ENCODE measurements at places on chromosomes 3 and 15.

- no peak for DNase-seq
Measured at GRCh38 chr3:13487403-13487802, 7.3 kb downstream of the HDAC11 start.

DNA sequence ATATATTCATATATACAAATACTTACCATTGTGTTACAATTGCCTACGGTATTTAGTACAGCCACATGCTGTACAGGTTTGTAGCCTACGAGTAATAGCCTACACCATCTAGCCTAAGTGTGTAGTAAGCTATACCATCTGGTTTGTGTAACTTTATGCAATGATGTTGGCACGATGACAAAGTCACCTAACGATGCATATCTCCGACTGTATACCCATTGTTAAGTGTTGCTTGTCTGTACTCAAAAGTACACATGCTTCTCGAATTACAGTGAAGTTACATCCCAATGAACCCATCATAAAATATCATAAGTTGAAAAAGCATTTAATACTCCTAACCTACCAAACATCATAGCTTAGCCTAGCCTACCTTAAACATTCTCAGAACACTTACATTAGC lies 327.1 kb downstream of the KBTBD8 start:
- no peak for DNase-seq

- DNase-seq: no peak
Measured at GRCh38 chr15:33451385-33451784, 140.6 kb downstream of the RYR3 start.

DNA sequence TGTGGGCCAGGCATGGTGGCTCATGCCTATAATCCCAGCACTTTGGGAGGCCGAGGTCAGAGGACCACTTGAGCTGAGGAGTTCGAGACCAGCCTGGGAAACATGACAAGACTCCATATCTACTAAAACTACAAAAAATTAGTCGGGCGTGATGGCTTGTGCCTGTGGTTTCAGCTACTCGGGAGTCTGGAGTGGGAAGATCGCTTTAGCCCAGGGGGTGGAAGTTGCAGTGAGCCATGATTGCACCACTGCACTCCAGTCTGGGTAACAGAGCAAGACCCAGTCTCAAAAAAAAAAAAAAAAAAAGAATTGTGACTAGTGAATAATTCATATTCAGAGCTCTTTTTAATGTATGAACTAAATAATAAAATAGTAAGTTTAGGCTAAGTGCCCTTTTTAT lies 87.8 kb upstream of the TSEN2 start:
- no peak for DNase-seq

GRCh38 chr15:66298803-66299251 lies 5.5 kb downstream of the DIS3L start:
- no peak for DNase-seq

DNA sequence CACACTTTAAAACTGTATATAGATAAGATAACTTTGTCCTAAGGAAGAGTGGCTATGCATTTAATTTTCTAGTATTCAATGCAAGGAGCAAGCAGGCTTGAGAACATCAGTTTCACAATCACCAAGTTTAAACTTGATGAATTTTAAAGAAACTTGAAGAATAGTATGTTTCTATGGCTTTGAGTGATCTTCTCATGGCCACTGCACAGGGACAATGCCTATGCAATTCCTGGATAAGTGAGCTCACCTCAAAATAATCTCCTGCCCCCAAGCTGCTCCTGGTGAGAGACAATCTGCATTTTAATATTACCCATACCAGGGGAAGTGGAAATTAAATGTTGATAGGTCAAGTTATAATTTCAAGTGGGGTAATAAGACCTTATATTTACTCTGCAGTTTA lies 376.6 kb upstream of the CBLB start:
- DNase-seq: no peak

DNA sequence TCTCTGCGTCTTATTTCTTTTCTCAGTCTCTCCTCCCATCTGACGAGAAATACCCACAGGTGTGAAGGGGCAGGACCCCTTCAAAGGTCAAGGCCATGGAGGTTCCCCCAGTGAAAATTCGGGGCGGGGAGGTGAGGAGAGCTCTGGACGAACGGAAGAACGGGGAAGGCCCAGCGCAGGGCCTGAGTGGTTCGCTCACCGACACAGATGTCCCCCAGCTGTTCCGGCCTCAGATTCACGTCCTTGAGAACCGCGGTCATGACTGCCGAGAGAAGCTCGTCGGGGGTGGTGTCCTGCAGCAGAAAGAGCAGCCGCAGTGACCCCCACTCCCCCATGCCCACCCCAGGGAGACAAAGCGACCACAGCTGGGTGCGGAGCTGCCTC lies 542 bp downstream of the ACAA1 start:
- DNase-seq: no peak

GRCh38 chr15:29196290-29196689 lies 73.3 kb downstream of the NSMCE3 start:
- no peak for DNase-seq

DNA sequence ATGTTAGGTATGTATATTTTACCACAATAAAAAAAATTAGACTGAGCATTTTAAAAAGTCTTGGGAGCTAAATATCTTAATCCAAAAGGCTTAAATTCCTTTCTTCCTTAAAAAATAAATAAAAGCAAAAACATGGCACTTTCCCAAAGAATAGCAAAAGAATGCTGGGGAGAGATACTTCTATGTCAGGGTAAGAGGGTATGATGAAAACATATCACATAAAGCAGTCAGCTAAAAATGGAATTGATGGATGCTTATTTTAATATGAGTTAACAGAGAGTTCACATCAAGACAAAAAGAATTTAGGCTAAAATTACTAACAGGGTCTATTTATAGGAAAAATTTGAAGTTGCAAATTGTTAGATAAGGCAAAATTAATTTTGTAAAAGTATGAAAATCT lies 141.0 kb downstream of the MYLK start:
- no peak for DNase-seq

GRCh38 chr15:90142216-90143165 lies 40.2 kb upstream of the IDH2 start:
- no peak for DNase-seq

GRCh38 chr3:105174017-105174615 lies 192.6 kb upstream of the ALCAM start:
- DNase-seq: no peak

DNA sequence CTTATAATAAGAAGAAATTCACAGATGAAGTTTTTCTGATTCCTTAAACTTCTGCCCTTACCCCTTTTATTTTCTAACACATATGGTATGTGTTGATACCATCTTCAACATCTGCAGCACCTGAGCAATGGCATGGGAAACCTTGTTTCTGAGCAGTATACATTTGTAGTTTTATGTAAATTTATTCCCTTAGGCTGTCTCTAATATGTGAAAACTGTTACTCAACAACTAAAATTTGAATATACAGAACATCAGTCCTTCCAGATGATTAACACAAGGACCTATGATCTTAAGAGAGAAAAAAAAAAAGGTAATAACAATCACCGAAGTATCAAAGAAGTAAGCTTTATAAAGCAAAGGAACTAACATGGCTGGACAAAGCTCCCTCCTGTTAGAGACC lies 190.5 kb downstream of the TBC1D5 start:
- no peak for DNase-seq

GRCh38 chr3:55471084-55471483 lies 16.0 kb downstream of the WNT5A start:
- DNase-seq: no peak

Data from AG09319 (cell line).